DMS79 treated with DMSO at 0.1 percent for 48 hours (cell line): ENCODE measurements at places on chromosomes 5 and 9.

DNA sequence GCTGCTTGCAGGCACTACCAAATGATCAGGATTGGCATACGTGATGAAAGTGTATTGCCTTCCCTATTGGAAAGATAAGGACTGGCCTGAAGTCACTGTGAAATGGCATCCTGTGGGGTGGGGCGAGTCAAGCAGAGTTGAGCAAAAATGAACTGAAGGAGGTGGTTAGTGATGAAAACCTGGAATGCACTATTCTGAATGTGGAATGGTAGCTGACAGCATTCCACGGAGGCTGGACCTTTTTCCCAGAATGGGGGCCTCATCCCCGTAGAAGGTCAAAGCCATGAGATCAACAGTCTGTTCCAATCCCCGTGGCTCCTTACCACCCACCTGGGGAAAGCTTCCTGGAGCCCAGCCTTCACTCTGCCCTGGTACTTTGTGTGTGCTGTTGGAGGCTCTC, 37.7 kb downstream of the ASS1 start:
- DNase-seq, result no peak

DNA sequence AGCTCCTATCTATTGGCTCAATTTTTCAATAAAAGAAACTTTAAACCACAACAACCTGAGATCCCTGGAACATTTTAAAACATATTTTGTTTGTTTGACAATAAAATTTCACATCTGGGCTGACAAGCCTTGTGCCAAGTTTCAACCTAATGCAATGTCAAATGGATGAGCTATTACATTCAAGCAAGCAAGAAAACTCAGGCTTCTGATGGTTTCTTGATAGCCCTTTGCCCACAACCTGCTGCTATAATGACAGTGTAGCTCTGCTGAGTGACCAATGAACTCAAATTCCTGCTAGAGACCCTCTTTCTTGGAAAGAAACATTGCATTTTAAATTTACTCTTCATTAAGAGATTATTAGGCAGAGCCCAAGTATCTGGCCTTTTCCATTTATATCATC, 472.9 kb downstream of the ARHGEF28 start:
- DNase-seq, result no peak

GRCh38 chr5:174947548-174947947, 223.2 kb downstream of the MSX2 start:
- no peak for DNase-seq

DNA sequence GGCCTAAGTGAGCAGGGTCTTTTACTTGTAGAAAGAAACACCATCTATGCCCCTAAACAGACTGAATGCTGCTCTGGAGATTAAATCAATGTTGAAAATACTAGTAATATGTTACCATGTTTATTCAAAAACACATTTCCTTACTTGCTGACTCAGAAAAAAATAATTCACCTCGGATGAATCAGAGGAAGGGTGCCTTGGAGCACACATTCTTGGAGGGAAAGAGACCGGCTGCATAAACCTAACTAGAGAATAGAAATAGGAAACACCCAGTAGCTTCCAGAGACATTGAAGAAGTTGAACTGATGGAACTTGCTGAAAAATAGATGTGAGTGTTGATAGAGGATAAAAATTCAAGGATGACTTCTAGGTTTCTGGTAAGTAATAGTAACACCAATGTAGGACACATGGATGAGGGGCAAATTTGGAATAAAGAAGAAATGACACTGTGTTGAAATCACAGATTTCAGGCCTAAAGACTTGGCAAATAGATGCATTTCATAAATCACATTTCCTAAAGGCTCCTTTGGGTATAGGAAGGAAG, 76.9 kb upstream of the MINAR2 start:
- no peak for DNase-seq

DNA sequence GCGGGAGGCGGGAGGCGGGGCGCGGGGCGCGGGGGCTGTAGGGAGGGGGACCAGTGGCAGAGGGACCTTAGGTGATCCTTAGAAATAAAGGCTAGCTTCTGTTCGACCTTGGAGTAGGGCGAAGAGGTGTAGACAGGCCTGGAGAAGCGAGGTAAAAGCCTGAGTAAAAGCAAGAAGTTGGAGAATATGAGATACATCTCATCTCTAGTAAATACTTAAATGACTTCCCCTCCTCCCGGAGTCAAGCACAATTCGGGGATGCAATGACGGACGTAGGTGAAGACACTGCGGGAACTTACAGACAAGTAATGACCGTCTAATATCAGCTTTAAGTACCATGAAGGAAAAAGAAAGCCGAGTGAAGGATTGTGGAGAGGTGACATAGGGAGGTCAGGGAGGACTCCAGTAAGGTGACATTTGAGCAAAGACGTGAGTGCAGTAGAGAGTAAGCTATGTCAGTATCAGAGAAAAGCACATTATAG, 466 bp downstream of the SMC2 start:
- DNase-seq, result peak; percentile 19

DNA sequence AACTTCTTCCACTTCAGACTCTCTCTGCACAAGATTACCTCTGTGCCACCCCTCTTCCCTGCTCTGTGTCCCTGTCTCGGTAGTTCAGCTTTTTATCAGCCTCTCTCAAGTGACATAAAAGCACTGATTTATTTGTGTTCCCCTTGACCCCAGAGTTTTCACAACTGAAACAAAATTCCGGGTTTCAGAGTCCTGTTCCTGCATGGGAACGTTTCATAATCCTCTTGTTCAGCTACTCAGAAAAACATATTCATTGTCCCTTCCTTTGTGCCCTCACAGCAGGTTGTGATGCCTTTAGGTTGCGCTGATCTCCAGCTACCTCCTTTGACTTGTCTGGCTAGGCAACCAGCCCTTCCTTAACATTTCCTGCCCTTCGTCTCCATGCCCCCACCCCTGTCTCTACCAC, 13.7 kb upstream of the ITGA1 start:
- no peak for DNase-seq

DNA sequence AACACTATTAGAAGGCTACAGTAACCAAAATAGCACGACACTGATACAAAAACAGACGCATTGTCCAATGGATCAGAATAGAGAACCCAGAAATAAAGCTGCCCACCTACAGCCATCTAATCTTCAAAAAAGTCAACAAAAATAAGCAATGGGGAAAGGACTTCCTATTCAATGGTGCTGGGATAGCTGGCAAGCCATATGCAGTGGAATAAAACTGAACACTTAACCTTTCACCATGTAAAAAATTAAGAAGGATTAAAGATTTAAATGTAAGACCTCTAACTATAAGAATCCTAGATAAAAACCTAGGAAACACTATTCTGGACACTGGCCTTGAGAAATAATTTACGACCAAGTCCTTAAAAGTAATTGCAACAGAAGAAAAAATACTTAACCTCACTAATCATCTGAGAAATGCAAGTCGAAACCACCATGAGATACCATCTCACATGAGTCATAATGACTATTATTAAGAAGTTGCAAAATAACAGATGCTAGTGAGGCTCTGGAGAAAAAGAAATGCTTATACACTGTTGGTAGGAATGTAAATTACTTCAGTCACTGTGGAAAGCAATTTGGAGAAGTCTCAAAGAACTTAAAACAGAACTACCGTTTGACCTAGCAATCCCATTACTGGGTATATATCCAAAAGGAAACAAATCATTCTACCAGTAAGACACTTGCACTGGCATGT, 203.3 kb upstream of the CDH9 start:
- no peak for DNase-seq

DNA sequence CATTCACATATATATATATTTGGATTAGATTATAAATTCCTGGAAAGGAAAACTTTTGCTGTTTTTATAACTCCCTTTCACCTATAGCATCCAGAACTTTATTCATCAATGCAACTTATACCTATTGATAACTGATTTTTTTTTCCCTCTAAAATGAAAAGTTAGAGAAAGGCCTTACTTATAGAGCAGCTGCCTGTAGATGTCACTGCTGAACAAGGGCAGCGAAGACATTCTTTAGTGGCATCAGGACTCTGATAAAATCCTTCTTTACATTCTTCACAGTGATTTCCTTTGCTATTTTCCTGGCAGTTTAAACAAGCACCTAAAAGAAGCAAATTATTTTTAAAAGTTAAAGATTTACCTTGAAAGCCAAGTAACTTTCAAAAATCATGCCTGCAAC, 32.3 kb upstream of the CDK5RAP2 start:
- no peak for DNase-seq

DNA sequence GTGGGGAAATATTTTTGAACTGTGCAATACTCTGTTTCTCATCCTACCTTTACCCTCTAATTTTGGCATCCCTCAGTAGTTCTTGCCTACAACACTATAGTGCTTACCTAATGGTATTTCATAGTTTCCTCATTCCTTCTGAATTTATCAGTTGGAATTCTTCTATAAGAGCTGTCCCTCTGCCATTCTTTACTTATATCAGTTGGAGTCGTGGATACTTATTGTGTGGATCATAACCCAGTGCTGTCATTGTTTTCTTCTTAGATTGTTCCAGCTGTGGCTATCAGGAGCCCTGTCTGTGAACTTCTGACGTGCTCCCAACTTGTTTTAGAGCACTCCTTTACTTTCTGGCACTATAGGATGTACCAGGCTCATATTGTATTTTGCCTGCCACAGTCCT, 146.1 kb upstream of the OTULINL start:
- DNase-seq, result no peak

DNA sequence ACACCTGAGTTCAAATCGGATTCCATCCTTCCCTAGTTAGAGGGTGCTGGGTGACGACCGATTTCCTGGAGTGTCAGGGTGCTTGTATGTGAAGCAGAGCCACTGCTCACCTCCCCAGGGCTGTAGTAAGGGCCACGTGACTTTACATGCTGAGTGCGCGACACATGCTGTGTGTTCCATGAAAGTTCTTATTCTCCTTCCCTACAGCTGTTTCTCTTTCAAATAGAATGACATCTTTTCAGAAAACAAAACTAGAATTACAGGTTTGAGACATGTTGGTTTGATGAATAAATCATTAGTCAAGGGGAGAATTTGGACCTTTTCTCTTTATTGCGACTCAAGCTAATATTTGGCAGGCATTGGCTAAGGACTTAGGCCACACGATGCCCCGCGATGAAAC, 113.1 kb downstream of the JMY start:
- DNase-seq, result no peak

GRCh38 chr9:76502746-76503145, 43.8 kb downstream of the GCNT1 start:
- no peak for DNase-seq

DNA sequence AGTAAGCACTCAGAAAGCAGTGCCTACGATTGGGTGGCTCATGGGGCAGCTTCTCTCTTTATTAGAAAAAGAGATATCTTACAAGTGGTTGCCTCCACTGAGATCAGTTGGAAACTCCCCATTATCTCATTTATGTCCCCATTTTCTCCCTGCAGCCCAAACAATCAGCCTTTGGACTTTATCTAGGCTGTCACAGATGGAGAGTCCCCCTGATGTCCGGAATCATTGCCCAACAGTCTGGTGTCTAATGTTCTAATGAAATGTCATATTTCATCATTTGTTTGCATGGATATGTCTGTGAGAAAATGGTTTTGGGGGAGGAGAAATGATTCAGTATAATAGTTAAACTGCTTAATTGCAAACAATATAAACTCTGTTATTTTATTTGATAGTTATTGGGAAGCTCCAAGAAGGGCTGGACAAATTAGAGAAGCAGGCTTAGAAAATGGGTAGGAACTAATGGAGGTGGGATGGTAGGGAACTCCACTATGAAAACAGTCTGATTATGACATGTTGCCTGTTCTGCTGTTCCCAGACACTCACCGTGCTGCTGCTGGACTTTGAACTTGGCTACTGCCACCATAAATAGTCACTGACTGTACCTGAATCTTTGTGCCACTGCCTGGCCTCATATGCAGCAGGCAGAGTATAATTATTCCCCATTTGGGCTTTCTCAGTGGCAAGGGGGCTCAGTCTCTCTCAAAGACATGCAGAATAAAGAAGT, 38.3 kb upstream of the SMAD5 start:
- no peak for DNase-seq

- peak; percentile 29 for DNase-seq
Measured at GRCh38 chr9:121499427-121500164, at the start of gene GGTA1. GGTA1 (minus strand) TSS chr9:121499844; CDS start chr9:121467922, 31,922 bp downstream.

- no peak for DNase-seq
Measured at GRCh38 chr5:178370102-178370501, 137.5 kb upstream of the PHYKPL start.

- no peak for DNase-seq
Measured at GRCh38 chr5:124494540-124495116, 251.8 kb downstream of the ZNF608 start.

DNA sequence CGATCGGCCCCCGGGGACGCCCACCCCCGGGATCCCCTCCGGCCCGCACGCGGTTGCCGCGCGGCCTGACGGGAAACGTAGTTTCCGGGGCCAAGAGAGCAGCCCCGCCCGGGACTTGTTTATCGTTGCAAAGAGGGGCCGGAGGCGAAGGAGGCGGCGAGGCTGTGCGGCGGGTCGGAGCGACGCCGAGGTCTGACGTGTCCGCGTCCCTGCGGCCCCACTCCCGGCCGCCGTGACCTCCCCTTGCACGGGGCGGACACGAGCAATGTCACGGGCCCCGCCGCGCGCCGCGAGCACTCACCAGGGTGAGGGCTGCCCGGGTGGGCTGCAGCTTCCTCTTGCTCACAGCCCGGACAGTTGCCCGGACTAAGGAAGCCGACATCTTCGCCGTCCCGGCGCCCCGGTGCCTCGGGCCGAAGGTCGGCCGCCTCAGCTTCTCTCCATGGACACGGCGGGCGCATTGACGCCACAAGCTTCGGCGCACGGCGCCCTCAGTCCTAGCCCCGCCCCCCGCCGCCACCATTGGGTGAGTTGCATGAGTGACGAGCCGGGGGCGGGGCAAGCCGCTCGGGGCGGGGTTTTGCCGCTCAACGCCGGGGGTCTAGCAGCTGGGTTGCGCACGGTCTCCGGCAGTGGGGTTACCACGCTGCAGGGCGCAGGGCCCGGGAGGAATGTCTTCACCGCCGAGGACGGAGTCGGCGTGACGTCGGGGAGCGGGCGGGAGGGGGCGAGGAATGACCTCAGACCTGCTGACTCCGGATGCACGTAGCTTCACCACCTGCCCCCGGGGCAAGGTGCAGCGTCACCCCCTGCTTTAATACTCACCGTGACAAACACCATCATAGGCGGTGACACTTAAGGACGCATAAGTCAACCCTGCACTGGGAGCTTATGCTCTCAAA, at the start of gene ISCA1:
Gene ISCA1 (minus strand): TSS at position 462 of the 902 bp plus-strand sequence. CDS start 80 bp downstream, at position 382.
- DNase-seq, result peak; percentile 78

DNA sequence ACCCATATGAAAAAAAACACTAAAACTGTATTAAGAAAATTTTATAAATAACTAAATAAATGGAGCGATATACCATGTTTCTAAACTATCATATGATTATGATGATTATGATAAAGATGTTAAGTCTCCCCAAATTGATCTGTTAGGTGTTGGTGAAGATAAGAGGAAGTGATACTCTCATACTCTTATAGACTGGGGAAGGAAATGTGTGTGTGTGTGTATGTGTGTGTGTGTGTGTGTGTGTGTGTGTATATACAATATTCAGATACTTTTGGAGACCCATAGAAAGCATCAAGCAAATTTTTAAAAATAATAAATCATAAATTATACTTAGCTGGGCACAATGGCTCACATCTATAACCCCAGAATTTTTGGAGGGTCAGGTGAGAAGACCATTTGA, 62.9 kb downstream of the TMEM232 start:
- no peak for DNase-seq
